A549 treated with AZD2906 at 1 μM for 4 hours (cell line): ENCODE measurements at places on chromosomes 7 and 10. TPM values are rescaled to one million over a fixed set of nuclear protein-coding genes. Genes with fewer than 3 reads are reported as not detected.

Gene TMEM273
- total RNA-seq, result not detected in 5 replicates

Gene MCMBP
- 78.4 to 91.2 TPM (median 85.0 TPM) in 5 replicates for total RNA-seq

Gene UPK3BL2
- 2.1 to 3.4 TPM (median 2.9 TPM) in 5 replicates for total RNA-seq

Gene MPP7
- 0.11 to 0.44 TPM (median 0.24 TPM) in 5 replicates for total RNA-seq

Gene POR
- total RNA-seq, result 135 to 175 TPM (median 166 TPM) in 5 replicates

Gene SPDYE5
- total RNA-seq, result not detected in 5 replicates
